ENCODE measurements at places on chromosomes 3 and 15.

- DNase-seq, result no peak
Measured at GRCh38 chr3:69231929-69232440, 109.6 kb upstream of the LMOD3 start.

DNA sequence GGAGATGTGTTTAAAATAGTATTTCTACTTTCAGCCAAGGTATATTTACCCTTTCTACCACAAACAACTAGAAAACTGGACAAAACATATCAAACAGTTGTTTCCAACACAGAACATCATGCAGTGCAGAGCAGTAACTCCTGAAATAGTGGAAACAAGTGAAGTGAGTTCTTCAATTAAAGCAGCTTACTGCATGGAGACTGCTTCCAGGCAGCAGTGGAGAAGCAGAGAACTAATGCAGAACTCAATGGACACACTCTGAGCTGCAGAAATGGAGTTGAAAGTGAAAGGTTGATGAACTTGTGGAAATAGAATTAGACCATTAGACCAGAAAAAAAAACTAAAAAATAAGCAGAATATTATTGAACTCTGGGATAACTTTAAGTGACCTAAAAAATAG, 478.9 kb downstream of the CNTN6 start:
- DNase-seq, result no peak

- DNase-seq, result no peak
Measured at GRCh38 chr3:102348904-102349303, 85.9 kb upstream of the ZPLD1 start.

- DNase-seq, result no peak
Measured at GRCh38 chr3:72724070-72724469, 124.2 kb downstream of the SHQ1 start.

- DNase-seq, result no peak
Measured at GRCh38 chr3:171967137-171967783, 72.1 kb upstream of the FNDC3B start.

DNA sequence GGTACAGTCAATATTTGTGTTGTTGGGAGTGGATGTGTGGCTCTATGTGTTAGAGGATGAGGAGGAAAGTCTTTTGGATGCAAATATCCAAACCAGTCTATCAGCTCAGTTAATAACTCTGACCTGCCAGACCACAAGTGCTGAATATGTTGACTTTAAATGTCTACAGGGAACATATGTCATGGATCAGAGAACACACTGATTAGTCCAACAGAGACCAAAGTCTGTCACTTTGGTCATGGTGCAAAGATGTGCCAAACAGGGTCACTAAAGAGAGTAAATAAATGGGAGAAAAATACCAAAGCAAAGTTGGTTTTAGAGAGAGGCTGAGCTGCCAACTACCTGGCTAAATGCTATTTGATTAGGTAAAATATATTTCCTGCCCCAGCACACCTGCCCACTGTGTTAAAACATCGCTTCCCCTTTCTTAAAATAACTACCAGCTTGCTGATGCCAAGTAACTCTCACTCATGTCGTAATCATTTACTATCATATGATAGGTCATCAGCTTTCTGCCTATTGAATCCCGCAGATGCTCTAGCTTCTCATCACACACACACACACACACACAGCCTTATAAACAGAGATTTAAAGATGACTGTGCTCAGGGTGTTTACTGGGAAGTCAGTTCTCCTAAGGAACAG, 173.3 kb downstream of the PDZRN3 start:
- no peak for DNase-seq

DNA sequence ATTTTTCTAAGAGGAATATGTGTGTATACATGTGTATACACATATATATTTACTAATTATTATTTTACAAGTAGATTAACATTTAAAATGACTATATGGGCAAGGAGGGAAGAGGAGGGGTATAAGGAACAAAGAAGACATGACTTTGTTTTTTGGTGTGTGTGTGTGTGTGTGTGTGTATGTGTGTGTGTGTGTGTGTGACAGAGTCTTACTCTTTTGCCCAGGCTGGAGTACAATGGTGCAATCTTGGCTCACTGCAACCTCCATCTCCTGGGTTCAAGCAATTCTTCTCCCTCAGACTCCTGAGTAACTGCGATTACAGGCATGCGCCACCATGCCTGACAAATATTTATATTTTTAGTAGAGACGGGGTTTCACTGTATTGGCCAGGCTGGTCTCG, 2.6 kb upstream of the EOGT start:
- DNase-seq, result no peak

DNA sequence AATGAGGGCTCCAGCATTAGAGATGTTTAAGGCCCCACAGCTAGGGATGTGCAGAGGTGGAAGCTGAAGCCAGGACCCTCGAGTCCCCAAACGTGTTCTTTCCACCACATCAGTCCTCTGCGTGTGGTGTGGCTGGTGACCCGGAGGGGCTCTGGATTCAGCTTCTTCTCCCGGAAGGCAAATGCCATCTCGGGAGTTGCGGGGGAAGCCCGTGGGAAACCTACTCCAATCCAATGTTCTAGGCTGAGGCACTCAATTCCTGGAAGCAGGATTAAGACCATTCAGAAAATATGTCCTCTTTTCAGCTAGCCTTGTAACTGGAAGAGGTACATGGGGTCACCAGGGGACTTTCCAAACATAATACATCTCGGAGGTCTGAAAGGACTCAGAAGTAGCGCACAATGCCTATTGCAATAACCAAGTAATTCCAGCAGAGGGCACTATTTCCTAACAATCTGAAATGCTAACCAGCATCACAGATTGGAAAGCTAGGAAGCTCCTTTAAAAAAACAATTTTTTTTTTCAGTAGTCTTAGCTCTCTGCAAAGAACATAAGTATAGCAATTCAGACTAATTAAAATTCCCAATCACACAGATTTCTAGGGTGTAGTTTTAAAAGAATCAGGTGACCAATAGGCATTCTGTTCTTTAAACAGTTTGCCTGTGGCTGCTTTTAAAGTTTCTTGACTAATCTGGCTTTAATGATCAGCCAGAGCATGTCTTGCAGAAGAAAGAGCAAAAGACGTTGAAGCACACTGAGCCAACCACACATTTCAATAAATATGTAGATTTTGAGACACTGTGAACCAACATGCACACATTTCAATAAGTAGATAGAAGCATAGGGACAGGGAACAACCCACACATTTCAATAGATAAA, 36.1 kb downstream of the BNC1 start:
- peak; percentile 56 for DNase-seq

- DNase-seq, result no peak
Measured at GRCh38 chr3:102182162-102182561, 252.7 kb upstream of the ZPLD1 start.

DNA sequence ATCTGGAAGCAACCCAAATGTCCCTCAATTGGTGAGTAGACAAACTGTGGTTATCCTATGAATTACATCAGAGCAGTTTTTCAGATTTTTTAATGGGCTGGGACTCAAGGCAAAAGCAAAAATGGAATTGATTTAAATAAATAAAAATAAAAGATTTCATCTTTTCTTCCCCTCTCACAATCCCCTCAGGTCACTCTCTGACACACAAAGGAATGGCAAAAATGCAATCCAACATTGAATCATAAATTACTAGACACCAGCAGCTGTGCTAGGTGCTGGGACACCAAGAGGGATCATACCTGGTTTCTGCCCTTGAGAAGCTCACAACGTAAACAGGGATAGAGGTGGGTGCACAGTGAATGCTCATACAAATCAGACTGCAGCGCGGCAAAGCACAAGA, 58.8 kb downstream of the CPN2 start:
- no peak for DNase-seq

DNA sequence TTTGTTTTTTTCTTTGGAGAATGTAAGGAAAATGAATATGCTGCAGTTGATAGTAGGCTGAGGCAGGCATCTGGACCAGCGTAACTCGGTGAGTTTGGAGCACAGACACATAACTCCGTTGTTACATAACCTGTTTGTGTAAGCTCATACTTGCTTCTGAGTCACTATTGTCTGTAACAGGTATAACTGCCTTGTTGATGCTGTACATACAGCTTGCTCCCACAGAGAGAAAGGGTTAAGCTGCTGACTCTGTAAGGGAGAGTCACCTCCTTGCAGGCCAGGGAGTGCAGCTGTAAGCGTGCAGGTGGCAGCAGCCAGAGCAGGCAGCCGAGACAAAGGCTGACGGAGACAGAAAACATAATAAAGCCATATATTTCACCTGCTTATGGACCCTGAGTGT, 20.4 kb downstream of the RETNLB start:
- DNase-seq, result no peak

GRCh38 chr15:22992024-22992326, 11.8 kb upstream of the CYFIP1 start:
- no peak for DNase-seq

GRCh38 chr3:155553780-155554179, 191.1 kb downstream of the PLCH1 start:
- DNase-seq, result no peak

GRCh38 chr3:158337110-158337509, 227.2 kb downstream of the RSRC1 start:
- DNase-seq, result no peak

- no peak for DNase-seq
Measured at GRCh38 chr15:67085237-67085817, 19.9 kb downstream of the SMAD3 start.

DNA sequence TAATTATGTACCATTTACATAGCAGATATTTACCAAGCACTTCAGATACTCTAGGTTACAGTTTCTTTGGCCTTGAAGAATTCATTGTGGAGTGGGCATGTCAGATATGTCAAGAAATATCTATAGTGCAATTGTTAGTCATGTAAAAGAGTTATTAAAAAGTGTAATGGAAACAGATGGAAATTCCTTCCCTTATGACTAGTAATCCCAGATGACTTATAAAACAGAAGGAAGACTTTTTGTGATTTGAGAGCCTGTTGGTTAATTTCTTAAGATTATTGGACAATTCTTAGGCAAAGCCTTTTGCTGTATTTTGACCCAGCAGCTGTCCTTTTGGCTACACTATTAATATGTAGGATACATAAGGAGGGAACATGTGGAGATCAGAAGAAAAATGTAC, 708.9 kb upstream of the NECTIN3 start:
- no peak for DNase-seq

DNA sequence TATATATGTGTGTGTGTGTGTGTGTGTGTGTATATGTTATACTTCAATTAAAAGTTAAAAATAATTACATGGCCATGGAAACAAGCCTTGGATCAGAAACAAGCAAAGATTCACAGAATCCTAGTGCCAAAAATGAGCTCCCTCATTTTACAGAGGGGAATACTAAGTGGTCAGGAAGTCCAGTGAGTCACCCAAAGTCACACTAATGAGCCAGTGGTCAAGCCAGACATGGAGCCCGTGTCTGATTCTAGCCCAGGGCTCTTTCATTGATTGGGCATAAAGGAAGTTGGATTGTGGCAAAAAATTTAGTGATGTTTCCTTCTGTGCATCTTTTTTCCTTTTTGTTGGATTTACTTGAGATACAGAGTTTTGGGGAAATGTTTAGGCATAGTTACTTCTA, 152.5 kb upstream of the NPHP3 start:
- DNase-seq, result no peak

- DNase-seq, result no peak
Measured at GRCh38 chr3:43005981-43006380, 26.9 kb downstream of the GASK1A start.

DNA sequence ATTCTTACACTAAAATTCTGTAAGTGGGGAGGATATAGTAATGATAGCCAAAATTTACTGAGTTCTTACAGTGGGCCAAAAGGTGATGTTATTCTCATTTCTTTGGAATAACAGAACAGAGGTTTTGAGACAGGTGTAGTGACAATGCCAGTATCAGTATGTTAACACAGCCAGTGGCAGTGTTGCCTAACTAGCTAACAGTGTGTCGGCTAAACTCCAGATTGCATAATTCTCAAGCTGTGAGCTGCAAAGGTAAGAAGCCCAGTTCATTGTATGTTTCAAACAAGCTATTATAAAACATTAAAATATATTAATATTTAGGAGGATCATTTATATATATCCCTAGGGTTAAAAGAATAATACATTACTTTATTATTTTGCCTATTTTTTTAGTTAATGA, 920 bp downstream of the SLC15A2 start:
- DNase-seq, result no peak

DNA sequence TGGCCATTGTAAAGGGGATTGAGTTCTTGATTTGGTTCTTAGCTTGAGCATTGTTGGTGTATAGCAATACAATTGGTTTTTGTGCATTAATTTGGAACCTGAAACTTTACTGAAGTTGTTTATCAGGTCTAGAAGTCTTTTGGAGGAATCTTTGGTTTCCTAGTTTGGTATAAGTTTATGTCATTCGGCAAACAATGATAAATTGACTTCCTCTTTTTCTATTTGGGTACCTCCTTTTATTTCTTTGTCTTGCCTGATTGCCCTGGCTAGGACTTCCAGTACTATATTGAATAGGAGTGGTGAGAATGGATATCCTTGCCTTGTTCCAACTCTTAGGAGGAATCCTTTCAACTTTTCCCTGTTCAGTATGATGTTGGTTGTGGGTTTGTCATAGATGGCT, 32.1 kb downstream of the SPESP1 start:
- no peak for DNase-seq

- no peak for DNase-seq
Measured at GRCh38 chr15:31494786-31495185, 168.2 kb downstream of the KLF13 start.

Data from CD4-positive, alpha-beta T cell (primary cell).